Activated CD8-positive, alpha-beta memory T cell treated with anti-CD3 and anti-CD28 coated beads for 1 hour (primary cell): ENCODE measurements at places on chromosomes 4 and X.

GRCh38 chrX:71579136-71579989 lies 1.1 kb downstream of the GCNA start:
- no peak for DNase-seq

GRCh38 chr4:152289941-152290340 lies 246.0 kb downstream of the FBXW7 start:
- no peak for DNase-seq

DNA sequence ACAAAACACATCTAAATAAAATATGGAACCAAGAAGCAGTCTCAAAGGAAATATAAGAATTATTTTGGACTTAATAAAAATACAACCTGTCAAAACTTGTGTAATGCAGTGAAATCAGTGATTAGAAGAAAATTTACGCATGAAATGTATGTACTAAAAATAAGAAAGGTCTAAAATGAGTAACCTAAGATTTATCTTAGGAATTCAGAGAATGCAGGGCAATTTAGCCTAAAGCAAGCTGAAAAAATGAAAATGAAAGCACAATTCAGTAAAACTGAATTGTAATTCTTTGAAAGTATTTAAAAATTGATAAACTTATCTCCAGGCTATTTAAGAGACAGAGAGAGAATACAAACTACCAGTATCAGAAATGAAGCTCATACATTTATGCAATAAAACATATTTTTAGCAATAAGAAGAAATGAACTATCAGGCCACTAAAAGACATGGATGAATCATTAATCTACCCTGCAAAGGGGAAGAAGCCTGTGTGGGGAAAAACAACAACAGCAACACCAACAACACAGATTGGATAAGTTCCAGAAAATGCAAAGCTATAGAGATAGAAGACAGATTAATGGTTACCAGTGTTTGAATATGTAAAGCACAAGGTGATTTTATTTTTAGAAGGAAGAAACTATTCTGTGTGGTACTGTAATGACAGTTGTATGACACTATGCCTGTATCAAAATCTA lies 442.0 kb upstream of the ADGRL3 start:
- no peak for DNase-seq

- no peak for DNase-seq
Observed at GRCh38 chr4:1753697-1754311, 32.5 kb downstream of the TACC3 start.
